ENCODE measurements at places on chromosomes 2 and 18. TPM values are rescaled to one million over a fixed set of nuclear protein-coding genes. Genes with fewer than 3 reads are reported as not detected.

The DNAJC5G gene
- total RNA-seq: not detected

The C2orf78 gene
- total RNA-seq: not detected

The TNFAIP6 gene
- total RNA-seq: 19.3 TPM

The PLEK gene
- not detected for total RNA-seq

The CREG2 gene
- total RNA-seq: 1.1 TPM

The ERFE gene
- total RNA-seq: 3.9 TPM

The GCFC2 gene
- total RNA-seq: 10.2 TPM

The SP5 gene
- total RNA-seq: not detected

The PAIP2B gene
- total RNA-seq: 0.54 TPM

All from cardiac ventricle fibroblast (primary cell).